Esophagus squamous epithelium (tissue), 5 donors: ENCODE measurements at places on chromosomes 6 and 20.

DNA sequence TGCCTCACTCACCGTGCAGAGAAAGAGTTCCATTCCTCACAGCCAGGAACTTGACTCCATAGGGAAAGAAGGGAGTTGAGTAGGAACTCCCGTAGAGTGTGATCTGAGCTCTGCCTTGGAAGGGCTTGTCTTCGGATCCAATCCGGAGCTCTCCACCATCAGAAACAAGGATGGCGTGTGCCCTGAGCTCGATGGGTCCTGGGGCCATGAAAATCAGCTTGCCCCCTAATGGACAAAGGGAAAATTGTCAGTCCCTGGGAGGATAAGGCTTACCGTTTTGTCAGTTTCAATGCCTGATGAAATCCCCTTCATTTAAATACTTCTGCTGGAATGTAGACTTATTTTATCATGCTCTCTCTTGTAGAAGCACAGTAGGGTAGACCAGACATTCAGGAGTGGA, 153.3 kb downstream of the PKHD1 start:
- DNase-seq: no peak

DNA sequence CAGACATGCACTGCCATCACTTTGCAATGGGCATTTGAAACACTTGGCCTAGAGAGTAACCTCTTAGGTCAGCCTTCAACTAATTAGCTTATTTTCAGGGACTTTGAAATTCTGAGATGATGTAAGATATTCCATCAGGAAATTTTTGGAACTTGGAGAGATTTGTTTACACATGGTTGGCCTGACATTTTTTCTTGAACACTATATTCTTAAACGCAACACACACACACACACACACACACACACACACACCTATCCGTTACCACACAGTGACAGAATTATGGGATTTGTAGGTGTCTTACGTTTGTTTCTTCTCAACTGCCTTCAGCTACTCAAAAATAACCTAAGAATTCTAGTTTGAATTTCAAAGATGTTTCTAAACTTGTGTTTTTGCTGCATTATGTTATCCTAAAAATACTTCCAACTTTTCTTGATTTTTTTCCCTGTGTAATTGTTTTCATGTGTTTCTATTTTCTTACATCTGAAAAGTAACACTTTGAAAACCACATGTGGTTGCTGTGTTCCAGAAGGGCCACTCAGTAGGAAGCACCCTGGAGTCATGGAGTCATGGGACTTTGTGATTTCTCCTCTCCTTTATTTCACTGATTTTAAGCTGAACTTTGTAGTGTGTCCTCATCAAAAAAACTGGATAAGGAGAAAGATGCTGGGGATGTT, 31.9 kb downstream of the MARCKS start:
- DNase-seq: no peak

DNA sequence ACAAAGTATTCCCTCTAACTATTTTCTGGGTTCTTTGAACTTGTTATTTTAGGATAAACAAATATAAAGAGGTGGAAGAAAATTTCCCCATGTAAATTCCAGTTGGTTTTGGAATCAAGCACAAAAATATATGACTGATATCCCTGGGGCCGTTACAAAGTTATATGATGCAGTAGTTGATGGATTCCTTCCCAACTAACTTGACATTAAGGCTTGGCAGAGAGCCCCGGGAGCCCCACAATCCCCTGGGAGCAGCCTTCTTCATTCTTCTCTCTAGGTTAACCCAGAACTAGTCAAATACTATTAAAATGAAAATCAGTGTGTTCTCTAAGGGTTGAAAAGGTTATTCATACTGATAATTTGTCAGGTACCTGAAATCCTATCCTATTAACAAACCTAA, 508.9 kb upstream of the SOX4 start:
- no peak for DNase-seq

DNA sequence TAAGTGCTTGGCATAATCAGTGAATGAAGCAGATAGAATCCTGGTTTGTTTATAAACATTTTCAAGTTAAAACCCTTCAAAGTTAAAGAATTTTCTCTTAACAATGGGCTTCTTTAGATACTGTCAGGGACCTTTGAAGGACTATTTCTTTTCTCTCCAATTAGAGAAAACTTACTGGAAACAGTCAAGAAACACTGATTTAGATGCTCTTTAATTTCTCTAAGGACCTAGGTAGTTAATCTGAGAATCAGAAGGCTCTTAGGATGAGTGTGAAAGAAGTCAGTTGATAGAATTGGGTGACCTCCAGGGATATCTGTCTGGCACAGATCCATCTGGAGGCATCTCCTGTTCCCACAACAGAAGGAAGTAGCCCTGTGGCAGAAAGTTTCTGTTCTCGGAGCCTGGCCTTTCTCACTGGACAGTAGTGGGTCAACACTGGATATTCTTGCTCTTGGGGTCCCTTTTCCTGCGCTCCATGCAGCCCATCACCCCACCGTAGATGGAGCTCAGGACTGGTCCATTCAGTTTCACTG, 22.5 kb downstream of the KIAA0408 start:
- no peak for DNase-seq

GRCh38 chr6:12709116-12709515, 7.5 kb upstream of the PHACTR1 start:
- DNase-seq: no peak

- no peak for DNase-seq
These were observed 557 bp upstream of the DHX35 start for GRCh38 chr20:38961530-38962043.

DNA sequence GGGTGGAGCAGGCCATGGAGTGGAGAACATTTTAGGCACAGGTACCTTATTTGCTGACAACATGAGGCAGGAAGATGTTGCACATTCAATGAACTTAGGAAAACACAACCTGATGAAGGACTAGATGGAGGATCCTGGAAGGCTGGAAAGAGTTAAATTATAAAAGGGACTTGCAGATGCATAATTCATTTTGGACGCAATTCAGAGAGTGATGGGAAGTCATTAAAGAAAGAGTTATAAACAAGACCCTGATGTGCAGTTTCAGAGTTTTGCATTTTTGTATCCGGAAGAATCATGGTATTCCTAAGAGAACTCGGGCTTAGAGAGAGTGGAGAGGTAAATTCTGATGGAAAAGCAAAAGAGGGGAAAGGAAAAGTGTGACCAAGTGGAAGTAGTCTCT, 104.5 kb downstream of the TSHZ2 start:
- DNase-seq: no peak

DNA sequence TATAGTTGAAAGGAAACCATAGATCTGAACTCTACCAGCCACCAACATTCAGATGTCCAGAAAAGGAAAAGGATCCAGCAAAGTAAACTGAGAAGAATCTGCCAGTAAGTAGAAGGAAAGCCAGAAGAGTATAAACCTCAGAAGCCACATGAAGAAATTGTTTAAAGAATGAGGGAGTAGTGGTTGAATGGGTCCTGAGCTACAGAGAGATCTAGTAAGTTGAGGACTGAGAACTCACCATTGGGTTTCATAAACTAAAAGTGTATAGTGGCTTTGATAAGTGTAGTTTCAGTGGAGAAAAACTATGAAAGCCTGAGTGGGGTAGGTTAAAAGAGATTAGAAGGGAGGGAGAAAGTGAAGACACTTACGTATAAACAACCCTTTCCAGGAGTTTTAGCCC, 32.0 kb upstream of the SUMO4 start:
- DNase-seq: no peak

GRCh38 chr6:13472099-13472498, 15.3 kb downstream of the GFOD1 start:
- no peak for DNase-seq

DNA sequence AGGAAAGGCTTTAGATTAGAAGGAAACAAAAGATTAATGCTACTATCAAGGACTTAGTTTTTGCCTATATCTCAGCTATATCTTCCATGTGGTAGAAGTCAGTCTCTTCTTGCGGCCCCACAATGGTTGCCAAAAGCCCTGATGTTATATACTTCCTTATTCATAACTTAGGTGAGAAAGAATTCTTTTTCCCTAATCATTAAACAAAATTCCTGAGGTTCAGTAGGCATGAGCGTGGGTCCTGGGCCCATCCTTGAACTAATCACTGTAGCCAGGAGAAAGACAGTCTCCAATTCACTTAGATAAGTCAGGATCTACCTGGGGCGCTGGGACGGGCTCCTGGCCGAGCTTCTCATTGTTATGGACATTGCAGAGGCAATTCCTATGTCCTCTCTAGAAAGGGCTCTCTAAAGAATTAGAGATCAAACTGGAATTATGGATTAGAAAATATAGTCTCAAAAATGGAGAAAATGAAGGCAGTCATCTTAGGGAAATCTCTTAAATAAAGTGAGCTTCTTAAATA, 134.3 kb downstream of the KIF6 start:
- DNase-seq: no peak

DNA sequence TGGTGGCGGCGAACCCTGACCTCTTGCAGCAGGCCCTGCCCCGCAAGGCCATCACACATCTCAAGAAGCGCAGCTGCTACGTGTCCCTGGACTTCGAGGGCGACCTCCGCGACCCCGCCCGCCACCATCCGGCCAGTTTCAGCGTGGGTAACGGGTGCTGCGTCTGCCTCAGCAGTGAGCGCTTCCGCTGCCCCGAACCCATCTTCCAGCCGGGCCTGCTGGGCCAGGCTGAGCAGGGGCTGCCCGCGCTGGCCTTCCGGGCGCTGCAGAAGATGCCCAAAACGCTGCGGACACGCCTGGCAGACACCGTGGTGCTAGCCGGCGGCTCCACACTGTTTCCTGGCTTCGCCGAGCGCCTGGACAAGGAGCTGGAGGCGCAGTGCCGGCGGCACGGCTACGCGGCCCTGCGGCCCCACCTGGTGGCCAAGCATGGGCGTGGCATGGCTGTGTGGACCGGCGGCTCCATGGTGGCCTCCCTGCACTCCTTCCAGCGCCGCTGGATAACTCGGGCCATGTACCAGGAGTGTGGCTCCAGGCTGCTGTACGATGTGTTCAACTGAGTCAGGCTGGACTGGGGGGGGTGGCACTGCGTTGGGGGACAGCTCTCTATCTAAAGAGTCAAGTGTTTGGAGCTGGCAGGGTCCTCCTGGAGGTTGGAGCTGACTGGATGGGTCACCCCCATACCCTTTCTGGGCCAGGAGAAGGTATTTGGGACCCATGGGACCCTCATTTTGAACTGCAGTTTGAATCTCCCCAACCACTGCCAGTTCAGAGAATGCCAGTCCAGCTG, 1.1 kb downstream of the ACTL10 start:
- no peak for DNase-seq

GRCh38 chr6:122734529-122735395, 44.8 kb upstream of the FABP7 start:
- no peak for DNase-seq

DNA sequence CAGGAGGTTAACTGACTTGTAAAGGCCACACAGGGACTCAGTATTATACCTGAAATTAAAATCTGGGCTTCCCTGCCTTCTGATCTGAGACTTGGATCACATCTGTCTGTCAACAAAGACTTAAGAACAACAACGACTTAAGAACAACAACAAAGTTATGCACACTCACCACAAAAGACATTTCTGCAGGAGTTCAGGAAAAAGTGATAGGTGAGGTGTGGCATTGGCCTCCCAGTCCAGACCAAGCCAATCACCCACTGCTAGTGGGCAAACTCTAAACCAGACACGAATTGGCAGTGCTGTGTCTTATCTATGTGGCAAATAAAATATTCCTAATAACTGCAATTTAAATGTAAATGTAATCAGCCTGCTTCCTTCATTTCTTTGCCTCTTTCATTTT, 61.3 kb downstream of the PRDM1 start:
- no peak for DNase-seq

- no peak for DNase-seq
These were observed 32.7 kb upstream of the CCR6 start for GRCh38 chr6:167090171-167090570.

DNA sequence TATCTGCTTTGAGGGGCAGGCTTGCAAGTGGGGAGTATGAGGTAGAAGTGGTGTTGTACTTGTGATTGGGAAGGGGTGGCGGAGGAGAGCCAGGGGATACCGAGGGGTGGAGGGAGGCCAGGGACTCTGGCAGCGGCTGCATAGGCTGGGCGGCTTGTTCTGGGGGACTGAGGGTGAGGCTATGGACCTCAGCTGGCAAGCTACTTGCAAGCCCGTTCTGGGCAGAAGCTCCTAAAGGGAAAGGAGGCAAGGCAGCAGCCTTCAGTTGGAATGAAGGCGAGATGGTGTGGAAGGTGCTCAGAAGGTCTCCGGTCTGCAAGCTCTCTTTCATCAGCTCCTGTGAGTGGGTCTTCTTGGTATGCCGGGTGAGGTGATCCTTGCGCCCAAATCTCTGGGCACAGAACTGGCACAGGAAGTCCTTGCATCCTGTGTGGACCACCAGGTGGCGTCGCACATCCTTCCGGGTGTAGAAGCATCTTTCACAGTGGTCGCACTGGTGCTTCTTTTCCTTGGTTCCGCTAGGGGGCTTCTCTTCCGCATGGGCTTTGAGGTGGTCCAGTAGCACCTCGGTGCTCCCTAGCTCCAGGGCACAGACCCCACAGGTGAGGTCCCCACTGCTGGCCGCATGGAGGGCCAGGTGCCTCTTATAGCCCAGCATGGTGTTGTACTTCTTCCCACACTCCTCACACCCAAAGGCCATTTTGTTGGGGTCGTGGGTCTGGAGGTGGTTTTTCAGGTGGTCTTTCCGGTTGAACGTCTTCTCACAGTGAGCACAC, 66.0 kb downstream of the PLAGL1 start:
- DNase-seq: no peak

GRCh38 chr20:19074828-19075516, 137.5 kb upstream of the SLC24A3 start:
- no peak for DNase-seq

DNA sequence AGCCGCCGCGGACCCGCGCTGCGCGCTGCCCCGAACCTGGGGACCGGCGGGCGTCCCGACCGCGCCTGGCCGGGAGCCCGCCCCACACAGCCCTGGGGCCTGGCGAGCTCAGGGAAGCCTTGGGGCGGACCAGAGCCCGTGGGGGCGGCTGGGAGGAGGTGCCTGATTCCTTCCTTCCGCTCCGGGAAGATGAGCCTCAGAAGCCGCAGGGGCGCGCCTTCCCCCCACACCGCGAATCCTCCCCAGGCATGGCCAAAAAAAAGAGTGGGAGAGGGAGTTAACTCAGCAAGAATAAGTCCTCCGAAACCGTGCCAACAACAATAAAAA, at the start of gene CBLN4:
CBLN4 (minus strand) TSS at position 131 of the 327 bp plus-strand sequence. CDS start 1,348 bp downstream, outside the sequence.
- no peak for DNase-seq
